Spinal cord (tissue), 10 donors: ENCODE measurements at places on chromosomes 12 and 14.

- no peak for DNase-seq
Observed at GRCh38 chr14:77014004-77014604, 14.4 kb downstream of the IRF2BPL start.

- DNase-seq: no peak
Observed at GRCh38 chr12:3705354-3705675, 47.6 kb downstream of the CRACR2A start.

GRCh38 chr12:59067083-59067482 lies 146.8 kb upstream of the LRIG3 start:
- peak; percentile 62 for DNase-seq

GRCh38 chr14:102140027-102140749 lies 491 bp downstream of the WDR20 start:
- peak; percentile 29 for DNase-seq

GRCh38 chr14:90903101-90903500 lies 86.9 kb upstream of the TTC7B start:
- DNase-seq: peak; percentile 41

- DNase-seq: no peak
Observed at GRCh38 chr12:113577464-113578129, 105.9 kb upstream of the LHX5 start.

- no peak for DNase-seq
Observed at GRCh38 chr14:60164404-60164711, 840 bp downstream of the DHRS7 start.

GRCh38 chr14:74618078-74618952 lies 6.3 kb upstream of the LTBP2 start:
- no peak for DNase-seq

DNA sequence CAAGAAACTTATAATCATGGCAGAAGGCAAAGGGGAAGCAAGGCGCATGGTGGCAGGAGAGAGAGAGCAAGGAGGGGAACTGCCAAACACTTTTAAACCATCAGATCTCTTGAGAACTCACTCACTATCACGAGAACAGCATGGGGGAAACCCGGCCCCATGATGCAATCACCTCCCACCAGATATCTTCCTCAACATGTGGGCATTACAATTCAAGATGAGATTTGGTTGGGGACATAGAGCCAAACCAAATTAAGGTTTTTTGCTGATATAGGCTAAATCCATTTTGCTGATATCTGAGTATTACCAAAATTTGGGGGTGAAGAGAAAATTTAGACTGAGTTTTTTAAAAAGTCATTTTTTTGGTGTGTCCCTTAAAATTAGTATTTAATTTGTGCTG lies 54.9 kb upstream of the TMX1 start:
- DNase-seq: no peak

DNA sequence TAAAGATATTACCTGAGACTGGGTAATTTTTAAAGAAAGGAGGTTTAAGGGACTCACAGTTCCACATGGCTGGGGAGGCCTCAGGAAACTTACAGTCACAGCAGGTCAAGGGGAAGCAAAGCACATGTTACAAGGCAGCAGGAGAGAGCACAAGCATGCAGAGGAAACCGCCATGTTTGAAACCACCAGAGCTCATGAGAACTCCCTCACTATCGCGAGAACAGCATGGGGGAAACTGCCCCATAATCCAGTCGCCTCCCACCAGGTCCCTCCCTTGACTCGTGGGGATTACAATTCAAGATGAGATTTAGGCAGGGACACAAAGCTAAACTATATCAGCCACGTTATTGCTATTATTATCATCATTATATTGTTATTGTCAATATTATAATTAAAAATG lies 138.7 kb downstream of the RIMBP2 start:
- DNase-seq: no peak

DNA sequence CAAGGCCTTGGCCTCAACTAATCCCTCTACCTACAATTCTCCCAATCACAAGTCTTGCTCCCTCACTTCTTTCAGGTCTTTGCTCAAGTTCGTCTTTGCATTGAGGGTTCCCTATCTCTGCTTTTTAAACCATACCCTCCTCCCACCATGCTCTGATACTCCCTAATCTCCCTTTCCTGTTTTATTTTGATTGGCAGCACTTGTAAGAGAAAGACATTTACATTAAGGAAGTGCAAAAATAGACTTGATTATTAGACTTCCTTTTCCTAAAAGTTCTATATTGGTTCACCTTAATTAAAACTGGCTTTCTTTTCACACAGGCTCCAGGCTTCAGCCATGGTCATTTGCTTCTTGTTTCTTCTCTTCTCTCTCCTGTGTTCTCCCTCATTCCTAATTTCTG lies 18.3 kb upstream of the WIF1 start:
- no peak for DNase-seq

DNA sequence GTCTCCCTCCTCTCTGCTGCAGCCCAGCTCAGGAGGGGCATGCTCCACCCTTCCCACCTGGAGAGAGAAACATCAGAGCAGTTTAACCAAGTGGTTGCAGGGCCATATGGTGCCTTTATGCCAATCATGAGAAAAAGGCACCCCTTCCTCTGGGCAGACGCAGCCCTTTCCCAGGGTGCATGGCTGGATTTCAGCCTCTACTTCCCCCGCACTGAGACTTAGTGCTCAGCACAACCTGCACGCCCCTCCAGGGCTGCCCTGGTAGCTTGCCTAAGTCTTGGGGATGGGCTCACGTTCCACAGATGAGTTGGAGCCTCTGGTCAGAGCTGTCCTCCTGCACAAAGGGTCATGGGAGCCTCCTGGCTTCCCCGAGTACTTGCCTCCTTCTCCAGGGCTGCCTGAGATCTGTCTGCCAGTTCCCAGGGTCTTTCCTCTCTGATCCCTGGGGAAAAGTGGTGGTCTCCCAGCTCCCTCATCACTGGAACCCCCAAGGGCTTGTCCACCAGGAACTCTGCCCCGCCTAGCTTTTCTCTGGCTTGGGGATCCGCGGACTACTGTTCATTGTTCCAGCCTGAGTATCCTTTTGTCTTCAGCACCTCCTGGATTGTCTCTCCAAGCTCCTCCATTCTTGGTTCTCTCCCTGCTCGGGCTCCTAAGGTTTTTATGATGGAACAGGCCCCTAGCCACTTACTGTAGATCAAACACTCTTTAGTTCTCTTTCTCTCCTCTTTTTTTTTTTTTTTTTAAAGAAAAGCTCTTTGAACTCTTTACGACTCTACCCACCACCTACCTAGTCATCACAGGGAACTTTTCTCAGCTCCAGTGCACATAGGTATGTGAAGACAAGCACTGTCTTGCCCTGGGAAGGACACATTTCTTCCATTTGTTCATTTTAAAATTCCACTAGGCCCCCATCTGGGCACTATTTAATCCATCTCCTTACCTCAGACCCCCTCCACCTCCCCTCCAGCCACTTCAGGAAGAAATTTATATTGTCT lies 6.1 kb upstream of the KRT74 start:
- no peak for DNase-seq

- DNase-seq: no peak
Observed at GRCh38 chr12:130486146-130486435, 148.4 kb downstream of the PIWIL1 start.

- DNase-seq: no peak
Observed at GRCh38 chr14:103116636-103117035, 6.6 kb upstream of the TNFAIP2 start.

DNA sequence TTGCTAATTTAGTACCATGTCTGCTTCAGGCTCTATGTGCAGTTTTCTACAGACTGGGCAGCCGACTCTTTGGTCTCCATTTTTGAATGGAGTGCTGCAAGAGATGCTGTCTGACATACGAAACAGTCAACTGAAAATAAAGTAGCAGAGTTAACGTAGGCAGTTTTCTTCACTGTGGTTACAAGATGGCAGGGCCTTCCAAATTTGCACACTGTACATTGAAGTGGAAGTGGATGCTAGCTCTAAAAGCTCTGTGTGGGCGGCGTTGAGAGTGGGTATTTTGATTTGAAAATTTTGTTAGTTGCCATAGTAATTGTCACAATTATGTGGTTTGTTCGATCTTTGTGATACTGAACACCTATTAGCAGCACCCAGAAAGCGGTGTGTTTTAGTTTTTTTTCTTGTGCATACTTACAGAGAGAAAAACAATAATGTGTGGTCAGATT lies 154.9 kb upstream of the ATP2B1 start:
- DNase-seq: no peak

- no peak for DNase-seq
Observed at GRCh38 chr12:103102225-103102744, 144.8 kb downstream of the ASCL1 start.

GRCh38 chr12:25835385-25835784 lies 123.1 kb upstream of the RASSF8 start:
- no peak for DNase-seq

- DNase-seq: no peak
Observed at GRCh38 chr12:103523771-103524170, 28.0 kb upstream of the C12orf42 start.

GRCh38 chr12:7411343-7411742 lies 32.6 kb downstream of the CD163L1 start:
- DNase-seq: no peak

- DNase-seq: no peak
Observed at GRCh38 chr14:75119056-75119455, 7.8 kb downstream of the NEK9 start.

DNA sequence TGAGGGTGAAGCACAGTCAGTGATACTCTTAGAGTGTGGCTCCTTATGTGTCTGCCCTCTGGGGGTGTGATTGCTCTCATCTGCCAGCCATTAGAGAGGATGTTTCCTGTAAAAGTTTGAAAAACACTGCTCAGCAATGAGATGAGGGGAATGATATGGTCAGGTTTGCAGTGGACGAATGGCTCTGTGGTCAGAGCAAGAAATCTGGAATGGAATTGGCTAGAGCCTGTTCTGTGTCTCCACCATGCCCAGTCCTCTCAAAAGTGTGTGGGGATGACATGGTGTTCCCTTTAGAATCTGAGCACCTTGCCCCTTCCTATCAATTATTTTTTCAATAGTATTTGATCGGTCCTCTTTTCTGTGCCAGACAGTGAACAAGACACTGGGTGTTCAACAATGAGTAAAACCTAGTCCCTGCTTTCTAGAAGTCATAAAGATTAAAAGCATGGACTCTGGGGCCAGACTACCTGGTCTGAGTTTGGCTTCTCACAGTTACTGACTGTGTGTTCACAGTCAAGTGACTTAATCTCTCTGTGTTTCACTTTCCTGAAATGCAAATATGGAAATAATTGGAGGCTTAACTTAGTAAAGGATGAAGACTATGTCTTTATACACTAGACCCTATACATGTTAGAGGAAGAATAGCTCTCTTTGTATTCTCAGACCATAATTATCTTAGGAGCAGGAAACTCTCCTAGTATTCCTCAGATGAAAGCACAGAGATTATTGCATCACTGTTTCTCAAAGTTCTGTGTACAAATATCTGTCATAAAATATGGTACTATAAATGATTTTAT lies 1.6 kb downstream of the ACSS3 start:
- no peak for DNase-seq

GRCh38 chr14:68670359-68670715 lies 122.5 kb downstream of the ZFP36L1 start:
- DNase-seq: no peak

- no peak for DNase-seq
Observed at GRCh38 chr14:65438266-65438933, 25.9 kb downstream of the FUT8 start.

DNA sequence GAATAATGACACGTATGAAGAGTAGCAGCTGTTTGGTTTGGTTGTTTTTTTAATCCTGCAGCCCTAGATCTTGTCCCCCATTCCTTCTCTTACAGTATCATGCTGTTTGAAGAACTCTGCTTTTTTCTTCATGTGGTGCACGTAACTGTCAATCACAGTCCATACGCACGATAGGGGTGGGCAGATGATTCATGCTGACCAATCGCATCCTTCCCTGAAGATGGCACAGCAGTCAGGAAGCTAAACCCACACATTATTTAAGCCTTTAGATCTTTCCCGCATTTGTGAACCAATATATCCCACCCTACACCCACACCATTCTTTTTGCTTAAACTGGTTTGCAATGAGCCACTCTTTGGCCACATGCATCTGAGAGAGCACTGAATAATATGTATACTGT lies 158.9 kb upstream of the PLEKHA5 start:
- DNase-seq: no peak

GRCh38 chr14:64217308-64217707 lies 76.9 kb downstream of the ESR2 start:
- DNase-seq: no peak

DNA sequence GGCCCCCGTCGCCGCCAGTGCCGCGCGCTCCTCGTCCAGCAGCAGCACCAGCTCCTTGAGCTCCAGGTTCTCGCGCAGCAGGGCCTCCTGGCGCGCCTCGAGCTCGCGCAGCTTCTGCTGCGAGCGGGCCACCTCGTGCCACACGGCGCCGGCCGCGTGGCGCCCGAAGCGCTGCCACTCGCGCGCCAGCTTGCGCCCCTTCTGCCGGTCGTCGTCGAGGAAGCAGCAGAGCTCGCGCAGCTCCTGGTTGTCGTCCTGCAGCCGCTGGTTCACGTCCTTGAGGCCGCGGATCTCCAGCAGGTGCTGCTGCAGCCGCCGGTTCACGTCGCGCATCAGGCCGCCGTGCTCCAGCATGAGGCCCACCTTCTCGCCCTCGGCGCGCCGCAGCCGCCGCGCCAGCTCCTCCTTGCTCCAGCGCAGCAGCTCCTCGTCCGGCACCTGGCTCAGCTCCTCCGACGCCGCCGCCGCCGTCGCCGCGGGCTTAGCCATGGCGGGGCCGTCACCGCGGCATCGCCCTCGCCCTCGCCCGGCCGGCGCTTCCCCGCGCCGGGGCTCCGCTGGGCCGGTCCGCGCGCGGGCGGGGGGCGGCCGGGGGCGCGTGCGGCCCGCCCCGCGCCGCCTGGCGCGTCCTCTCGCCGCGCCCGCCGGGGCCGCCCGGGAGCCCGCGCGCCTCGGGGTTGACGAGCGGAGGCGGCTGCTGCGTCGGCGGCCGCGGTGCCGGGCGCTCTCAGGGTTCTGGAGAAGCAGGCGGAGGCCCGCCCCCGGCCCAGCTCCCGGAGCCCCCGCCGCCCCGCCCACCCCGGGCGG lies at the start of gene CCDC85C:
CCDC85C (minus strand) TSS at position 737 of the 807 bp plus-strand sequence; CDS start at position 489, 248 bp downstream.
- DNase-seq: peak; percentile 75

DNA sequence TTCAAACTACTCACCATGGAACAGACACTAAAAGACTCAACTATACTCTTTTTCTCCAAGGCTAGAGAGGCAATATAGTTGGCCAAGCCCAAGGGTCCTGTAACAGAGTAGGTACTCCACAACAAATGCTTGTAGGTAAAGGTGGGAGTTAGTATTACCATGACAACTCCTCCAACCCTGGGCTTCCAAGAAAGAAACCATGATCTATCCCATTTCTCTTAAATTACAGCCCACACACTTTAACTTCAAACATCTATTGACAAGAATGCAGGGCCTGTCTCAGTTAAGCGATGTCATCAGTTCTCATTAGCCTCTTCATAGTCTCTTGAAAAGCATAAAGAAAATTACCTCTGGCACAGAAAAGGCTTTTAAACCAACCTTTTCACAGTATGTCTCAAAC lies 25.0 kb downstream of the ERH start:
- no peak for DNase-seq

- no peak for DNase-seq
Observed at GRCh38 chr12:81209012-81209411, 131.1 kb downstream of the ACSS3 start.

DNA sequence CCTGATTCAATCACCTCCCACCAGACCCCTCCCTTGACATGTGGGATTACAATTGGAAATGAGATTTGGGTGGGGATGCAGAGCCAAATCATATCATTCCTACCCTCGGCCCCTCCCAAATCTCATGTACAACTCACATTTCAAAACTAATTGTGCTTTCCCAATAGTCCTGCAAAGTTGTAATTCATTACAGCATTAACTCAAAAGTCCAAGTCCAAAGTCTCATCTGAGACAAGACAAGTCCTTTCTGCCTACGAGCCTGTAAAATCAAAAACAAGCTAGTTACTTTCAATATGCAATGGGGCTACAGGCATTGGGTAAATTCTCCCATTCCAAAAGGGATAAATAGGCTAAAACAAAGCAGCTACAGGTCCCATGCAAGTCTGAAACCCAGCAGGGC lies 634.6 kb downstream of the SLC6A15 start:
- DNase-seq: no peak
